ENCODE measurements at places on chromosomes 6 and 20. TPM values are rescaled to one million over a fixed set of nuclear protein-coding genes. Genes with fewer than 3 reads are reported as not detected.

KIF25 gene
- total RNA-seq: not detected

PRICKLE4 gene
- 0.76 TPM for total RNA-seq

MYO6 gene
- total RNA-seq: 8.9 TPM

UBE2C gene
- total RNA-seq: 281 TPM

ZNF391 gene
- 0.35 TPM for total RNA-seq
